Foreskin keratinocyte (primary cell): ENCODE measurements at places on chromosomes 11 and 22. TPM values are rescaled to one million over a fixed set of nuclear protein-coding genes. Genes with fewer than 3 reads are reported as not detected.
A peak's percentile ranks its signal among the peaks of the same experiment; 100 is the strongest.

Gene HSCB
- polyA plus RNA-seq, result 13.8 and 14.4 TPM in 2 replicates

DNA sequence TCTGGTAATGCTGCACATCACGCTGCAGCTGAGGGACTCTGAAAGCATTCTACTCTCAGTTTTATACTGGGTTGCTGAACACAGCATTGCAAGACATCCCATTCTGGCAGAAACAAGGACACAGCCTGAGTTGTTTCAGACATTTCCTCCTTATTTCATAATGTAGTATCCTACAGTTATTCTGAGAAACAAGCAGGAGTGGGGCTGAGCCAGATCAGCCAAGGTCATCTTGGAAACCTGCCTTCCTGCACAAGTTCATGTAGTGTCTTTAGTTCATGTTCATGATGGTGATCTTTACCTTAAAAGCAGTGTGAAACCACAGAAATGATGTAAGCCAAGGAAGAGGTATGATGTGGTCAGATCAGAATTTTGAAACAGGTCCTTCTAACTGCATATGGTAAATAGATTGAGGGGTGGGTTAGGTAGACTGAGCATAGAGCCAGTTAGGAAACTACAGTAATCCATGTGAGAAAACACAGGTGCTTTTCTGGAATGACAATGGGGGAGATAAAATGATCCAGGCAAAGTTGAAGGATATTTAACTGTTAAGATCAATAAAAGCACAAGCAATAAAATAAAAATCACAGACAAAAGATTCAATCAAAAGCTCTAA is 1686.8 kb downstream of the LRRC4C start:
- DNase-seq, result no peak

- peak; percentile 25 for DNase-seq
Measured at GRCh38 chr11:101176381-101176780, 46.8 kb upstream of the PGR start.

Gene USP2
- polyA plus RNA-seq, result 0.26 and 0.45 TPM in 2 replicates

Gene SMTNL1
- polyA plus RNA-seq, result not detected in 2 replicates

DNA sequence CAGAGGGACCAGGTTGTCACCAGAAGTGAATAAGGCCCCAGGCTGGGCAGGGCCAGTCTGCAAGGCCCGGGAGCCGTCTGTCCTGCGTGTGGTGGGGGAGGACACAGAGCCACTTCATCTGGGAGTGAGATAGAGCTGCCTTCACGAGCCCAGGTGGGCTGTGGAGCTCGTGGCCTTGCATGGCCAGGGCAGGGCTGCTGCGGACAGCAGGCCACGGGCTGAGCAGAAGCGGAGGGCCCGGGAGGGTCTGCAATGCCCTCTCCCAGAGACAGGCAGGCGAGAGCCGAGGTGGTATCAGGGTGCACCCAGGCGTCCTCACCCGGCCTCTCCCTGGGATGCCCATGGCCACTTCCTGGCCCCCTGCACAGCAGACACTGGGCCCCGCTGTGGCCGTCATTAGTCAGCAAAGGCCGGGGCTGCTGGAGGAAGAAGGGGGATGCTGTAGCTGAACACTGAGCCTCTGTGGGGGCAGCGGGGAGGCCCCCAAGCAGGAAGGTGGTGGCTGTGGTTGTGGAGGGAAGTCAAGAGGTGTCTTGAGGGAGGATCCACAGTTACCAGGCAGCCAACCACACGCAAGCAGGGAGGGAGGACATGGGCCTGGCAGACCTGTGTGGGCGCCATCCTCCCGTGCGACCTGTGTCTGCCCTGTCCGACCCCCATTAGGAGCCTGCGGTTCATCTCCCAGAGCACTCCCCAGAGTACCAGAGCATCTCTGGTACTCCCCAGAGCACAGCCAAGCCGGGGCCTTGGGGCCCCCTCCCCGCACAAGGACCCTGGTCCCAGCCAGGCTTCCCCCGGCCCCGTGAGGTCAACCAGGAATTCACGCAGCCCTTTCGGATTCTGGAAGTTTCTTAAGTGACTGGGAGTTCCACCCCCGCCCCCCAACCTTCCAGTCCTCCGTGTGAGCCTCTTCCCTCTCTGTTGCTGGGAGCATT is 1109.5 kb downstream of the BRD1 start:
- no peak for DNase-seq

DNA sequence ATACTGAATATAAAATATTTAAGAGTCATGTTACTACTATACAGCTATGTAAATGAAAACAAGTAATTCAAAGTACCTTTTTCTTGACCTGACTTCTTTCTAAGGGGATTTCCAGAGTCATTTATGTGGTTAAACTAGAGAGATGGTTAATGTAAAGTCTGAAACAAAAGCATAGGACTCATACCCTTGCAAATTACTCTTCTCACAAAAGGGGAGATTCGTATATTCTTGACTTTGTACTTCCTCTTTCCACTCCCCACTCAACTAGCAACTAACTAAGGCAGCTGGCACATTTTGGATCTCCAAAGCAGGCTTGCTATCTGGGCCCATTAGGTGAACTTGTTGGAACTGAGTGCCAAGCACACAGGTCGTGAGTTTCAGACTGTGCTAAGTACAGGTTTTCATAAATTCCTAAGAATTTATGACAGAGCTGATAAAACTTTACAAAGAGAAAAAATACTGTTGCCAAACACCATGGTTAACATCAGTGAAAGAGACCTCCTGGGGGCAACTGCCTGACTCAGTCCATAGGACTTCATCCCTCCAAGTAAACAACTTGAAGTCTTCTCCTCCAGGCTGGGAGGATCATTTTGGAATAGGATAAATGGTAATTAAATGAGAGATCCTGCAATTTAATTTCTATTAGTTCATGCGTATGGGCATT is 77.0 kb upstream of the DDI1 start:
- DNase-seq, result no peak

- no peak for DNase-seq
Measured at GRCh38 chr11:35147235-35147634, 8.3 kb downstream of the CD44 start.

DNA sequence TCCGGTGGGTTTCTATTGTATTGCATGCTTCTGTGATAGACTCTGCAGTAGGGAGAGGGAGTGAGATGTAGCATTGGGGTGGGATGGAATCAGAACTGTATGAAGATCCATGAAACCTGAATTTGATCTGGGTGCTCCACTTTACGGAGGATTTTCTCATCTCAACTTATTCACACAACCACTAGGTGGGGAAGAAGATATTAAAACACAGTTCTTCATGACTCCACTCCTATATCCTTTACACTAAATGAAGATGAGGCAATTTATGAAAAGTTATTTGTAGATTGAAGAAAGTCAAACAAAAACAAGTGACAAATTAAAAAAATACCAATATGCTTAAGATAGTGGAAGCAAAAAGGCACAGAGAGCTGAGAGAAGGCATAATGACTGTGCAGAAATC is 92.6 kb upstream of the PDGFD start:
- no peak for DNase-seq

Gene SIK2
- polyA plus RNA-seq, result 2.3 and 2.6 TPM in 2 replicates

DNA sequence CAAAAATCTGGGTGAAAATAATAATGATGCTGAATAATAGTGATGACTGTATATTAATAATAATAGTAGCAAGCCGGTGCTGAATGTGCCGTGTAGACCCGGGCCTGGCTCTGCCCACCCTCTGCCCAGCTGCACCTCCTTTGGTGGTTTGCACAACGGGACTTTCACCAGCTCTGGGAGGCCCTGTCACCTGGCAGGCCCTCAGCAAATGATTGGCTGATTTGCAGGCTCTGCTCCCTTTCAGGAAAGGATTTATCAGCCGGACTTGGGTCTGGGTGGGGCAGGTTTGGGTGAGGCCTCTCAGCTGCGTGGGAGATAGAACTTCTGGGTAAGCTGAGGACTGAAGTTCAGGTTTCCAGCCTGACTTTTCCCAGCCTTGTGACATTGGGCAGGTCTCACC is 21.4 kb downstream of the KIAA1671 start:
- no peak for DNase-seq

DNA sequence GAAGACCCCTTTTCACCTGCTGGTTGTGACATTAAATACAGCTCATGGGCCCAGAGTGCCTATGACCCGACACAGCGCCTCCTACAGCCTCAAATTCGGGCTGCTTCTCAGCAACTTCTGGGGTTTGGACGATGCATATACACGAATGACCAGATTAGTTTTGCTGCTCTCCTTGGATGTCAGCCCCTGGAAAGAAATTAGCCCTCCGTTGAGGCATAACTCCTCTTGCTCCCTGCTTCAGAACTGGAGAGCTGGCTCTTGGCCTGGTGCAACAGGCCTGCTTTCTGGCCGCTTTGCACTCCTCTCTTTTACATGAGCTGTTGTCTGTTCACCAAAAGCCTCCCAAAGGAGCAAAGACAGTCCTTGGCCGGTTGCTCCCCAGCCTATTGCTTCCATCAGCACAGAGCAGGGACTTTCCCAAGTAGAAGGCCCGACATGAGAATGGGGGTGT is 3.3 kb downstream of the TECTA start:
- no peak for DNase-seq

Gene SLC5A4
- not detected in 2 replicates for polyA plus RNA-seq

DNA sequence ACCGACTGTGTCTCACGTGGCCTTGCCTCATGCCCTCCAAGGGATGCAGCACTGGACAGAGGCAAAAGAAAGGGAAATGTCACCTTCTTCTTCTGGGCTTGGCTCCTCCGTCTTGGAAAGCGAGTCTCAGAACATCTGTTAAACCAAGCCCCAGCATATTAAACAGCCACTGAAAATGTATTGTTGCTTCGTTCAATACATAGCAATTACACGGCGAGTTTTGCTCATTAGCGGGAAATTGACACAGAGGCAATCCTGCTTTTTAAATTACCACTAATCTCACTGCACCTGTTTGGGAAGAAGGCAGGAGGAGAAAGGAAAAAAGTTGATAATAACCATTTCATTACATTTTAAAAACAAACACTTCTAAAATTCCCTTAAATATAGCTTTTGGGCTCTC is 72.1 kb downstream of the SEZ6L start:
- DNase-seq, result no peak

DNA sequence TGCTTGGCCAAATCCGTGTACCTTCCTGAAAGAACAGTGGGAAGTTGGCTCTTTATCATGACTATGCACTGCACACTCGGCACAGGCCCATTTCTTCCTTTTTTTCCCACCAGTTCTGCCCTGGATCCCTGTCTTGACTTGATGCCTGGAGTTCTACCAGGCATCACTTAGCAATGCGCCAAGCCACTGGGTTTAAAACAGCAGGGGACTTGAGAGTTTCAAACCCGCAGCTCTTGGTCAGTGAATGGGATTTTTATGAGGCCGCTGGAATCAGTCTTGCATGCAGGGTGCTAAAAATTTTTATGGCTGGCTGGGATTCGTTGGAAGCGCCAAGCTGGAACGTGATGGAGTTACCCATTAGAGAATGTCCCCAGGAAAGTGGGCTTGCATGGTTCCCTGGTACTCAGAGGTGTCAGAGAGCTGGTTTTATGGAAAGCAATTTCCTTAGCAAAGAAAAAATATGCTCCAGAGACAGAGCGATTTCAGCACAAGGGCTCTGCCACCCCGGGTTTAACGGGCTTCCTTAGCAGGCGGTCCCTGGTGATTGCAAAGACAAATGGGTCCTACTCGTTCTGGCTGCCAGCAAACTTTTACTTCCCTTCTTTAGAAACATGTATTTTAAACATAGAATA is 432.9 kb downstream of the TENM4 start:
- DNase-seq, result no peak

Gene SSTR3
- not detected in 2 replicates for polyA plus RNA-seq

DNA sequence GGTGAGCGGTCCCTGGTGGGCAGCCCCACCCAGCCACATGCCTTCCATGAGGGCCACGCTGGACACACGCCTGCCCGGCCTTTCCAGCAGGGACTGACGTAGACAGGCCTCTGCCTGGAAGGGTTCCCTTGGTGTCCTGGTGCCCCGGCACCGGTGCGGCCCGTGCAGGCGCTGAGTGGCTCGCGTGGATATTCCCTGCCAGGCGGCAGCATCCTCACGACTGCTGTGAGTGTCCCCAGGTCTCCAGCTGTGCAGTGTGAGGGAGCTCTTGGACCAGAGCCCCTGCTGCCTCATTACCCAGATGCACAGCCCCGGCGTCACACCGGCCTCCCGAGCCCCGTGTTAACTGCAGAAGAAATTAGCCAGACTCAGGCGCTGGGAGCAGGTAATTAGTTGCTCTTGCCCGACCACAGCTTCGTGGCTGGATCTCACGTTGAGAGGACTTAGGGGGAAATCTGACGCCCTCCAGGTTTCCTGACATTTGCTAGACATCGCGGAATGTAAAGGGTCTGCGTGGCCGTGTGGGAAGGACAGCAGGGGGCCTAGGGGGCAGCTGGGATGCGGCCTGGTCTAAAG is 1196.3 kb downstream of the BRD1 start:
- no peak for DNase-seq

DNA sequence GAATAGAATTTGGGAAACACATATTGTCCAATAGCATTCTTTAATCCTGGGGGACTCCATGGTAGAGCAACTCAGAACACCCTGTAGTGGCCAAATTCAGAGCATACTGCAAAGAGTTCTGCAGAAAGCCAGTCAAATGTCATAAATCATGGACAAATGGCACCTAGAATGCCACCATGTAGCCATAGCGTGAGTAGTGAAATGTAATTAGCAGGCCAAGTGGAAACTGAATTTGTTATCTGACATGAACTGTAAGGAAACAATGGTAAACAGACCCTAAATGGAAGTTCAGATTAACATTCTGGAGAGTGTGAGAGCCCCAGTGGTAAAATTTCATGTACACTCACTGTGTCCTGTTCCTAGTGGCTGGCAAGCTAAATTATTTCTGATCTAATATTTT is 7.0 kb upstream of the PRSS23 start:
- no peak for DNase-seq

- peak; percentile 84 for DNase-seq
Measured at GRCh38 chr22:43126501-43127165, 16.1 kb downstream of the BIK start.

GRCh38 chr11:32073644-32074026 is 17.2 kb upstream of the RCN1 start:
- DNase-seq, result no peak

DNA sequence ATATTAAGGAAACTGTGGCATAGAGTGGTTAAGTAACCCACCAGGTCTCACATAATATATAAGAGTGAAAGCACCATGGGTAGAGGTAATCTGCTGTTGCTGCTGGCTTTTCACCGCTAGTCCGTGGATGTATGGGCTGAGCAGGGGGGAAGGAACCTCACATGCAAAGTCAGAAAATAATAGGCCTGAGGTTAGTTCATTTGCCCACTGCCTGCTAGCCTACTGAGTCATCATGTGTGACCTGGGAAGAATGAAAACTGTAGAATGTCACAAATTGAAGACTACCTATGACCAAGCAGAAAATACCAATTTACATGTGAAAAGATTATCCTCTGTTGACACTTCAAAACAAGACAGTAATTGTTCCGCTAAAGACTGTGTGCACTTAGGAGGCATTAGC is 560.1 kb upstream of the FAT3 start:
- no peak for DNase-seq

Gene UBQLNL
- polyA plus RNA-seq, result 0.04 and 0.11 TPM in 2 replicates

Gene KRTAP5-9
- not detected in 2 replicates for polyA plus RNA-seq

DNA sequence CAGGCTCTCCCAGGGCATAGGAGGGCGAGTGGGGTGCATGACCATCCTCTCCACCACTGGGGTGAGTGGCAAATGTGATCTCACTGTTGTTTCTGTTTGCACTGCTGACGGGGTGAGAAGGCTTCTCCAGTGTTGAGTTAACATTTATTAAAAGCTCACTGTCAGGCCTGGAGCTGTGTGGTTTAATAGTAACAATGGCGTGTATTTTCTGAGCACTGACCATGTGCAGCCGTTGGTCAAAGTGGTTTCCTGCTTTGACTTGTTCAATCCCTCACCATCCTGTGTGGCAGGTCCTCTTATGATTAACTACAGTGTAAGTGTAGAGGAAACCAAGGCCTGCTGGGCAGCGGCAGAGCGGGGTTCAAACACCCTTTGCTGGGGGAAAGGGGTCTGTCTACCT is 4.4 kb downstream of the A4GALT start:
- DNase-seq, result no peak

- DNase-seq, result no peak
Measured at GRCh38 chr22:48753752-48754517, 1073.7 kb downstream of the BRD1 start.
